ENCODE measurements at places on chromosomes 11 and 22. TPM values are rescaled to one million over a fixed set of nuclear protein-coding genes. Genes with fewer than 3 reads are reported as not detected.

SLN gene
- total RNA-seq, result 159 TPM

MUC5AC gene
- total RNA-seq, result not detected

POU2AF1 gene
- total RNA-seq, result 0.23 TPM

OR8G1 gene
- total RNA-seq, result not detected

GLB1L3 gene
- not detected for total RNA-seq

HTR3A gene
- total RNA-seq, result not detected

BRSK2 gene
- total RNA-seq, result 0.81 TPM

TMPRSS5 gene
- 0.76 TPM for total RNA-seq

LGALS12 gene
- total RNA-seq, result 1.1 TPM

F2 gene
- total RNA-seq, result not detected

- no peak for DNase-seq
Measured at GRCh38 chr11:3710485-3711259, 39.5 kb upstream of the CHRNA10 start.

- no peak for DNase-seq
Measured at GRCh38 chr11:125512106-125512505, 16.0 kb upstream of the FEZ1 start.

- DNase-seq, result no peak
Measured at GRCh38 chr11:45473341-45473895, 187.3 kb upstream of the SYT13 start.

GRCh38 chr11:64745521-64746328 lies 1.8 kb upstream of the RASGRP2 start:
- DNase-seq, result peak; percentile 97

DNA sequence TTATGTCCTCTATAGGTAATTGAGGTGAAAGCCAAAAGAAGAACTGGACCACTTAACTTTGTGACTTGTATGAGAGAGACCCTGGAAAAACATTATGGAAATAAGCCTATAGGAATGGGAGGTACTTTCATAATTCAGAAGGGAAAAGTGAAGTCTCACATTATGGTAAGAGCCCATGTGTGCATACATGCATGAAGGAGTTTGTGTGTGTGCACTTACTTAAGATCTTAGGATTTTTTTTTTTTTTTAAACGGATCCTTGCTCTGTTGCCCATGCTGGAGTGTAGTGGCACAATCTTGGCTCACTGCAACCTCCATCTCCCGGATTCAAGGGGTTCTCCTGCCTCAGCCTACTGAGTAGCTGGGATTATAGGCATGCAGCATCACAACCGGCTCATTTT lies 15.8 kb downstream of the C11orf54 start:
- DNase-seq, result no peak

DNA sequence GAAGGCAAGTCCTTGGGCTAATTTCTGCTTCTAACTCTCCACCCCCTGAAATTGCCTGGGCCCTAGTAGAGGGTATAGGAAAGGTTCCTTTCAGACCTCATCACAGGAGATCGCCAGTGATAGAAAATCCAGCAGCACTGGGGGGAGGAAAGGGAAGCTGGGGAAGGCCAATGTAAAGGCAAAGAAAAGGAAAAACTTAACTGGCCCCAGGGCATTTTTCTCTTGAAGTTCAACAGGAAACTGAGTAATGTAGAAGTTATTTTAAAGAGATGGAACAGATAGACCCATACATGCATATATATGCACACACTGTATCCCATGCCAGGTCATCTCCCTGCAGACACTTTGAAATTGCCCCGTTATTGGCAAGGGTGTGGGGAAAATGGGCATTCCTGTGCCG lies 134.0 kb downstream of the TRIM44 start:
- no peak for DNase-seq

- no peak for DNase-seq
Measured at GRCh38 chr11:75673977-75674582, 5.2 kb upstream of the MAP6 start.

DNA sequence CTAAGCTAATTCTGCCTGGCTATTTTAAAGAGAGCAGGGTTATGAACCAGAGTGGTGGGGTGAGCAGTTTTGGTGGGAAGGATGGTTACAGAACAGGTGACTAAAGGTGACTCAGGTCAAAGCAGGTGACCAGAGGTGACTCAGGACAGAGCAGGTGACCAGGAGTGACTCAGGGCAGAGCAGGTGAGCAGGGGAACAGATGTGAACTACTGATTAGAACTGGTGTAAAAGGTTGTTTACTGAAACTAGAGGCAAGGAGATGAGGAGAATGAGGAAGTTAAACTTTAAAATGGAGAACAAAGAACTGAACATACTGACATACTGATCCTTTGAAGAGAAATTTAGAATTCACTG lies 15.4 kb upstream of the HYLS1 start:
- DNase-seq, result no peak

DNA sequence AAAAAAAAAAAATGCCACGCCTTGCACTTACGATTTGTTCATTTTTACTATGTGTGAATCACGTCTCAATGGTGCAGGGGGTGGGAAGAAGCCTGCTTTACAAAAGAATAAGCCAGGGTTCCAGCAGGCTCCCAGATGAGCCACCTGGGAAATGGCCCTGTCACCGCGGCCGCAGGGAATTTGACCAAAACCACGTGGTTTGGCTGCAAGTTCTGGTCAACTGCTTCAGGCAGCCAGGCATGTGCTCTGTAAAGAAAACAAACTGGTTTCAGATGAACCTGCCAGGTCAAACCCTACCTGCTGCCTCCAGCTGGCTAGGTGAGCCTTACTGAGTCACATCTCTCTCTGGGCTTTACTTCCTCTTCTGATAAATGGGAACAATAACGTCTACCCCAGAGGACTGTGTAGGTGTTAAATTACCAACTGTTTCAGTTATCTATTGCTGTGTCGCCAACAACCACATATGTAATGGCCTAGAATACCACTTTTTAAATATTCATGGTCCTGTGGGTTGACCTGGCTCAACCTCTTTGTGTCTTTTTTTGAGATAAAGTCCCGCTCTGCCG lies 30.5 kb upstream of the GCAT start:
- no peak for DNase-seq

- no peak for DNase-seq
Measured at GRCh38 chr11:104432526-104432925, 268.6 kb upstream of the PDGFD start.

- DNase-seq, result no peak
Measured at GRCh38 chr11:133708547-133709051, 136.7 kb downstream of the SPATA19 start.

DNA sequence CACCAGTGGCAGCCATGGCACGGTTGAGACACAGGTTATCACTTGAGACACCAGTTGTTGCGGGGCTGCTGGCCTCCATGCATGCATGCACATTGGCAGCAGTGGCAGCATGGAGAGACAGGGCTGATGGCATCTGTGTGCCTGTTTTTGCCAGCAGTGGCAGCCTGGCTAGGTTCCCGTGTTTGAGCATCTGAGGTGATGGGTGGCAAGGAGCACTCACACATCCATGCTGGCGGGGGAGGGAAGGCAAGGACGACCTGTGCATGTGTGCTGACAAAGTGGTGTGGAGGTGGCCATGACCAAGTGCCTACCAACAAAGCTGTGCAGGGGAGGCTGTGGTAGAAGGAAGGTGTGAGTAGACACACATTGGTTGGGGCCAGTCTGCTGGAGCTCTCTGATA lies 133.5 kb downstream of the CNTN5 start:
- peak; percentile 41 for DNase-seq

DNA sequence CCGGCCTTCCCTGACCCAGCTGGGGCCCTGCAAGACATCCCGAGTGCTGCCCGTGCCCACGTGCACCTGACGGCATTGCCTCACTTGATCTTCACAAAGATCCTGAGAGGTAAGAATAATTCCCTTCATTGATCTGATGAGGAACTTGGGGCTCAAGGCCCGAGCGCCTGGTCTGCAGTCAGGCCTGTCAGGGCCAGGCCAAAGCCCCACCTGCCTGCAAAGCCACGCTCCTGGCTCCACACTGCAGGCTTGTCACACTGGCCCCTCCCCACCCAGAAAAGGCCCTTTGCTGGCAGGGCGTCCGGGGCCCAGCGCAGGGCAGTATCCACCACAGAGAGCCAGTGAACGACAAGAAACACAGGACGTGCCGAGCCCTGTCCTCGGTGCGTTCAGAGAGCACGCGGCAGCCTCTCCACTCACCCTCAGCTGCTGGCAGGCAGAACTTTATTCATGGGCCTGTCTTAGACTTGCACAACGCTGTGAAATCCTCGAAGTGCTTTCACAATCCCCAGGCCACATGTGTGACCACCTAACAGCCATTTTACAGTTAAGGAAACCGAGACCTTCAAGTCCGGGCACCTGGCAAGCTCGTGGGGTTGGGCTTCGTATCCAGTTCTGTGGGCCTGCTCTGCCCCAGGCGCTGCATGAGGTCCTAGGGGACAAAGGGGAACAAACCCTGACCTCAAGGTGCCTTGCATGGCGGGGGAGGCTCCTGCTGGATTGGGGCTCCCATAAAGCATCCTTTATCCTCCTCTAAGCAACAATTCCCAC lies 14.8 kb downstream of the KIAA0930 start:
- DNase-seq, result no peak

DNA sequence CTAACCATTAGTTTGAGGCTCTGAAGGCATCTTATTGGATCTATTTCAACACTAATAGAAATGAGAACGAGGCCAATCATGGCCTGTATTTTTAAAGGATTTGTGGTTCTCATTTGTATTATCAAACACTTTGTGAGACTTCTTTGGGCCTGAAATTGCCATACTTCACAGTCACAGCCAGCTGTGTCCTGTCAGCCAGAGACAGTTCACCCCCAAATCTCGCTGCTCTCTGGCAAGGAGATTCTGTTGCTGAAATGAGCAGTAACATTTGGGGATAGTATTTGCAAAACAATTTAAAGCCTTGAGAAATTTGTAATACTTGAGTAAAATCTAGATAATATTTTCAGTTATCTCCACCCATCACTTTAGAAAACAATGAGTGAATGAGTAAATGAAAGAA lies 26.9 kb upstream of the TENM4 start:
- no peak for DNase-seq

DNA sequence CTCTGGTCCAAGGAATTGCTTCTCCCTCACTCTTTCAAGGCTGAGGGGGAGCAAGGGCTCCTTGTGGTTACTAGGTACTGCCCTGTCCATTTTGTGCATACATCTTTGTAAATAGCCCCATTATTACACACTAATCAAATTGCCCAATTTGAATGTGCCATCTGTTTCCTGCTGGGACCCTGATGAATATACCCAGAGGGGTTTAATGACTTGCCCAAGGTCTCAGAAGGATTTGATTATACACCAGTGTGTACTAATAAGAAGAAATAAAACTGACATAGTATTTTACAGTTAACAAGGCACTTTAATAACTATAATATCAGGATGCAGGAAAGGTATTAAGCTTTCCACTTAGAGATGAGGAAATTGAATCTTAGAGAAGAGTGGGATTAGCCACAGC lies 64.6 kb upstream of the PTPRJ start:
- no peak for DNase-seq

GRCh38 chr11:62925308-62925707 lies 4.1 kb upstream of the CHRM1 start:
- DNase-seq, result no peak

GRCh38 chr22:27537501-27537900 lies 264.1 kb downstream of the MN1 start:
- no peak for DNase-seq
